ENCODE measurements at places on chromosomes 6 and 20.

DNA sequence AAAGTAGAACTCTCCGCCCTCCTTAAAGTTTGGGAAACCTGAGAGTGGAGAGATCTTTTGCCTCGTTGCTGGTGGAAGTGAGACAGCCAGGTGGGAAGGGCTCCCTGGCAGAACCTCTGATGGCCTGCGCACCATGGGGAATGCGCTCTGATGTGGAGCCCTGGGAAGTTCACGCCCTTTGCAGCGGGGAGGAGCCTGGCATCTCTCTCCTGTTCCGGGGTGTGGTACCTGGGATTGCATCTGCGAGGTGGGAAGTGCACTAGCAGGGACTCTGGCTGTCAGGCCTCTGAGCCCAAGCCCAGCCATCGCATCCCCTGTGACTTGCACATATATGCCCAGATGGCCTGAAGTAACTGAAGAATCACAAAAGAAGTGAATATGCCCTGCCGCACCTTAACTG lies 159.8 kb downstream of the AKAP7 start:
- DNase-seq: no peak

GRCh38 chr6:47967843-47968242 lies 143.2 kb downstream of the PTCHD4 start:
- DNase-seq: no peak

DNA sequence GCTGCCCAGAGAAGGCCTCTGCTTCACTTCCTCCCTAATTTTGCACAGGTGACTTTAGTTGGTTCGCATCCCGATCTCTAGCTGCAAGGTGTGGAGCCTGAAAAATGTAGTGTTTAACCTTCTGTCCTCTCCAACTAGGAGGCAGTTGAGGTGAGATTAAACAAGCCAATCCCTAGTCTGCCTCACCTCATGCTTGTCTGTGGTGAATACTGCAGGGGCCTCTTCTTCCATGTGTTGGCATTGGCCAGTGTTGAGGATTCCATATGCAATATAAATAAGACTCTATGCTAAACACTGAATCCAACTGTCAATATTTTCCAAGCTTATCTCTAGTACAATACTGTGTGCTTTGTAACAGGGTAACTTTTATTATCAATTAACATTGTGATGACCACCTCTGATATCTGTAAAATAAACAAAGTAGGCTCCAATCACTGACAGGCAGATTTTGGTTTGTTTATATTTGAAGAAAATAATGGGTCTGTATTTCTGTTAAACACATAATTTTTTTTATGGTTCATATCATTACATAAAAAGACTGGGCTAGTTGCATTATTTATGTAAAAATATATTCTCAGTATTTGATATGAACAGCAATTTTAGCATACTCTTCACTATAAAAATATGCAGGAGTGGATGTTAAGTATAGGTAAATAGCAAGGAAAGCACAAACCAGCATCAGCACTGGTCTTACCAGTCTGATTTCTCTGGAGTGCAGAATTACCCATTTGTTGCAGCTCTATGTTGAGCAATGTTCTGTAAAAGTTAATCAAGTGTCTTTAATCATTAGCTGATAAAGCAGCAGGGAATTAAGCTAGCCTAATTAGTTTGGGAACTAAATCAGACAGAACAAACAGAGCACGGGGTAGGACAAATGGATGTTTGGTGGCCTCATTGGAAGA lies 74.0 kb downstream of the ANKRD6 start:
- no peak for DNase-seq

DNA sequence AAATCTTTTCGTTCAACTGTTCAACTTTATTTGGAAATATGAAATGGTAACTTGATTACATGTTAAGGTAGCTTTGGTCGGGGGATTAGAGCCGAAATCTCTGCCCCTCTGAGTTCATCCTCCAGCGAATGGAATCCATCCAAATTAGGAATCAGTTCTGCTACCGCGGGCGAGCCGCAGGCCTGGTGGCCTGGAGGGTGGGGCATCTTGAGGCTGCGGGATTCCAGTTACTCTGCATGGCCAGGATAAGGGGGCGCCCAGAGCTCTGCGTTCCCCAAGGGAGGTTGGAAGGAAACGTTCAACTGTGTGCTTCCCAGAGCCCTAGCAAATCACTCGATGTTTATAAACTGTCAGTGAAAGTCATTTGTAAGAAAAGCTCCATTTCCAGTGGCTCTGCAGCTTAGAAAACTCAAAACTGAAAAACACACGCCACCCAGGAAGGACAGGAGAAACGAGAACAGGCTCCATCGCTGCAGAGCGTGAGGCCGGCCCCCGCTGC lies 262.2 kb downstream of the TAF4 start:
- DNase-seq: no peak

- no peak for DNase-seq
These were observed 602.6 kb upstream of the PTCHD4 start for GRCh38 chr6:48713612-48714011.

GRCh38 chr6:98831959-98832283 lies 2.5 kb upstream of the POU3F2 start:
- DNase-seq: no peak

DNA sequence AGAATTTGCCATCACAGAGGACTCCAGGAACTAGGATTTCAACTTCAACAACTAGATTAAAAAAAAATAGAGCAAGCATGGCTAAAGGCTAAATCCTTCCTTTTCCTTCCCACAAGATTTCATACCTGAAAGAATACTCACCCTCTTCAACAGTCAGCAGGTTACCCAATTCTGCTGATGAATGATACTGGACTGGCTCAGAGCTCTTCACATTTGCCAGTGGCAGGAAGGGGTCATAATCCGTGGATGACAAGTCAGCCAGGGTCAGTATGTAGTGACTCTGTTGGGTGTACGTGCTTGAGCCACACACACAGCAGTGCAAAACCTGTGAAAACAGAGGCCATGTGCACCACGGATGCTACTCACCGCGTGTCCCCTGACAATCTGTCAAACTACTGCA lies 152.9 kb downstream of the INSM1 start:
- no peak for DNase-seq

DNA sequence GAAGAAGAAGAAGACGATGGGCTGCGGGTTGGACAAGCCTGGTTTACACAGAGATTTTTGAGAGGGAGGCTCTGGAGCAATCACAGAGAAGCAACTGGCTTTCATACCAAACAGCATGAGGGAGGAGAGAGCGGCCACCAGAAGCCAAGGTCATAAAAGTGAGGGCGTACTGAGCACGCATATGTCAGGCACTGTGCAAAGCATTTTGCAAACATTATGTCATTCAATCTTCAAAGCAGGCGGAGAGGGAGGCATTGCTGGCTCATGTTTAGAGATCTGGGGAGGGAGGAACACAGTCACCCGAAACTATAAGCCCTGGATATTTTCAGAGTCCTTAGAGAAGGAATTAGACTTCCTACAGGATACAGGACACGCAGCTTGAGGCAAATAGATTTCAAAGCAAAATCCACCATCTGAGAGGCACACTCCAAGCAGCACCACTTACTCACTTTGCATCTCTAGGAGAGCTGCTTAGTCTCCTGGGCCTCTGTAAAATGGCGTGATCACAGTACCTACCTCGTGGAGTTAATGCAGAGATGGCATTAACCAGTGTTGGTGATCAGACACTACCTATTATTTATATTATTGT lies 24.6 kb downstream of the RAMACL start:
- DNase-seq: no peak

DNA sequence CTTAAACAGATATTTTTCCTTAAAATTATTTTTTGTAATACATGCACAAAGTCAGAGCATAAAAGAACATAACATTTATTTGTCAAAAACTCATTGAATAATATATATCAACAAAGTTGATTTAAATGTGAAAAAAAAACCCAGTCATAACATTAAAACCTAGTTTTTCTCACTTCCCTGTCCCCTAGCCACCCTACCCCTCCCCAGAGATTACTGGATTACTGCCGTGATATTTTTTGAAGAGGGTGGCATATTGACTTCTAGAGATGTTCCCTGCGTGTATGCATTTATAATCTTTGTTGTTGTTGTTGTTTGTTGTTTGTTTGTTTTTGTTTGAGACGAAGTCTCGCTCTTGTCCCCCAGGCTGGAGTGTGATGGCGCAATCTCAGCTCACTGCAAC lies 52.4 kb upstream of the ARMC2 start:
- no peak for DNase-seq

DNA sequence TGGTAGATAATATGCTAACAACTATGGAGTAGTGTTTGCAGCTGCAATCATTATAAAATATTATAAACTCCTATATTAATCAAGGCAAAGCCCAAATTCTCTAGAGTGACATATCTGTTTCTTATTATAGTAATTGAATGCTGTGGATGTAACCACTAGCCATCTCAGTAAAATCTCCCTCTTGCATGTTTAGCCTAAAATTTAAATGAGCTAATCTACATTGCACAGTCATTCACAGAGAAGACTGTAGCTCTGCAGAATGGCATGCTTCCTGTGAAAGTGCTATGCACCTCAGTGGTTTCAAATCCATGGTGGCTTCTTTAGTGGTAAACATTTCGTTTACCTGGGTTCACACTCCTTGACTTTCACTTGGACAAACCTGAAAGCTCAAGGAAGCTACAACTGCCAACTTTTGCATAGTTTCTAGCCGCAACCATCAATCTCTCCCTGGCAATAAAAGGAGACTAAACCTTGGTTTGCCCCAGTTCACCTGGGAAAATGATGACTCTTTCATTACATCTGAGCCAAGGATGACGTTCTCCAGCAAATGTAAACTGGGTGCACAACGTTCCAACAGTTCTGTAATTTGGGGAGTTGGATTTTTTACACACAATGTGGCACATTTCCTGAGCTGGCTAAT lies 47.2 kb downstream of the FILIP1 start:
- DNase-seq: no peak

DNA sequence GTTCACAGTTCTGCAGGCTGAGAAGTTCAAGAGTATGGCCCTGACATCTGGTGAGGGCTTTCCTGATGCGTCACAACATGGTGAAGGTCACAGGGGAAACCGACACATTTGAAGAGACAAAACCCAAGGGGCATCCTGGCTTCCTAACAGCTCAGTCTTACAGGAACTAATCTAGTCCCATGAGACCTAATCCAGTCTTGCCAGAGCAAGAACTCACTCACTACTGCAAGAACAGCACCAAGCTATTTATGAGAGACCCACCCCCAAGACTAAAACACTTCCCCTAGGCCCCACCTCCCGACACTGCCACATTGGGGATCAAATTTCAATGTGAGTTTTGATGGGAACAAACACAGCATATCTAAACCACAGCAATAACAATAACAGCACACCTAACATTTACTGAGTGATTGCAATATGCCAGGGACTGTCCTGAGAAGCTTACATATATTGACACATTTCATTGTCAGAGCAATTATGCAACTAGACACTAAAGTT lies 46.6 kb downstream of the TPBG start:
- DNase-seq: no peak

GRCh38 chr6:170124150-170124549 lies 166.7 kb downstream of the DLL1 start:
- no peak for DNase-seq

DNA sequence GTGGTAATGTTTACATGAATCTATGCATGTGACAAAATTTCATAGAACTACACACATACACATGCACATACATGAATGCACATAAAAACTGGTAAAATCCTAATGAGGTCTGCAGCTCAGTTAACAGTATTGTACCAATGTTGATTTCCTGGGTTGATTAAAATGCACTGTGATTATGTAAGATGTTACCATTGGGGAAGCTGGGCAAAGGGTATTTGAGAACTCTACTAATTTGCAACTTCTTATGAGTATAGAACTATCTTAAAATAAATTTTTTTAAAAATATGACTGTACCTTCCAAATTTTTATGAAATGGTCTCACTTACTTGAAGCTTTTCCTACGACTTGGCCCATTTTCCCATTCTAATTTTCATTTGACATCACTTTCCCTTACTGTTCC lies 43.4 kb upstream of the TENT5A start:
- no peak for DNase-seq

DNA sequence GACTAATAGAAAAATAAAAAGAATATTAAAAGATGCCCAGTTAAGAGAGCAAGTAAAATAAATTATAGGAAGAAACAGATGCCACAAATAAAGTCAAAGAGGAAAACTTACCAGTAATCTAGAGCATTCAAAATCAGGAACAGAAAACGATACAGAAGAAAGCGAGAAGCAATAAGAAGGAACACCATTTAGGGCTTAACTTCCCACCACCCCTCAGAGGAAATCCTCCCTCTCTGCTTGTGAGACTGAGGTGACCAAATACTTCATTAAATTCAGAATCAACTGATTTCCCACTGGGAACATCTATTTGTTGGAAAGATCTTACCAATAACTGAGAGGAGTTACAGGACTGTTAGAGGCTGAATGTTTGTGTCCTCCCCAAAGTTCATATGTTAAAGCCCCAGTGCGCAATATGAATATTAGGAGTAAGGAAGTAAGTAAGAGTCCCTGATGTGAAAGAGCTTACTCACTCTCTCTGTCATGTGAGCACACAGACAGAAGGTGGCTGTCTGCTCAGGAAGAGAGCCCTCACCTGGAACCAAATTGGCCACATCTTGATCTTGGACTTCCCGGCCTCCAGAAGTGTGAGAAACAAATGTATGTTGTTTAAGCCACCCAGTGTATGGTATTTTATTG lies 19.5 kb downstream of the KATNA1 start:
- no peak for DNase-seq

GRCh38 chr6:144675231-144675861 lies 390.2 kb downstream of the UTRN start:
- no peak for DNase-seq

DNA sequence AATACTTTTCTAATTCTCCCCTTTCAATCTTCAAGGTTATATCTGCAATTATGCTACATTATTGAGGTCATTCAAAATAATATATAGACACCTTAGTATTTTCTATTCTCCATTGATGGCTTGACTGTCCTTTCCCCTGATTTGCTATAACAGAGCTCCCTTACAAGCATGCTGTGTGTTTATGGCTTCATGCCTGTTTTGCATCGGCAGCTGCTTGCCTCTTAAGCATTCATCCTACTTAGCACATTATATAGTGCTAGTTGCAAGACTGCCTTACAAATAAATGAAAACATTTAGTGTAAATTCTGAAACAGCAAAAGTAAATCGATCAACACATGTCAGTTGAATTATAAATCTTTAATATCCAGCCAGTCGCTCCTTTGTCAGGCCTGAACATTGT lies 476.2 kb upstream of the POU3F2 start:
- no peak for DNase-seq

GRCh38 chr6:12832226-12832735 lies 115.7 kb downstream of the PHACTR1 start:
- DNase-seq: no peak

DNA sequence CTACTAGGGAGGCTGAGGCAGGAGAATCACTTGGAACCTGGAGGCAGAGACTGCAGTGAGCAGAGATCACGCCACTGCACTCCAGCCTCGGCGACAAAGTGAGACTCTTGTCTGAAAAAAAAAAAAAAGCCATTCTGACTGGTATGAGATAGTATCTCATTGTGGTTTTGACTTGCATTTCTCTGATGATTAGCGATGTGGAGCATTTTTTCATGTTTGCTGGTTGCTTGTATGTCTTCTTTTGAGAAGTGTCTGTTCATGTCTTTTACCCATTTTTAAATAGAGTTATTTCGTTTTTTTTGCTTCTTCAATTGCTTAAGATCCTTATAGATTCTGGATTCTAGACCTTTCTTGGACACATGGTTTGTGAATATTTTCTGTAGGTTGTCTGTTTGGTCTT lies 103.5 kb upstream of the SIM1 start:
- DNase-seq: no peak

All from T follicular helper cell (primary cell).